AG08395 (cell line): ENCODE measurements at places on chromosomes 12 and 14.

DNA sequence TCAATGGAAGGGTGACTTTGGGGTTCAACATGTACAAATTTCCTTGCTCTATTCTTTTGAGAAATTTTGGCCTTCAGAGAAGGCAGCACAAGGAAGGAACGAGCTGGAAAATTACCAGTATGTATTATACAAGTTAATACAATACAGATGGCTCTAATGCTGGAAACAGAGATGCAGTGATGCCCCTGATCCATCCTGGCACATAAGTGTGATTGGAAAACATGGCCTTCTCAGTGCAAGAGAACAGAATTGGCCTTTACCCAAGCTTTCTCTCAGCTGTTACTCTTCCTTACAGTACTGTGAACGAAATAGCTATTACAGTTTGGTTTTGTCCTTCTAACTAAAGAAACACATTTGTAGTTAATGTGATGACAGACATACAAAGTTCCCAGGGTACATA, 102.5 kb upstream of the GPHB5 start:
- DNase-seq = no peak

GRCh38 chr12:27505761-27506160, 18.2 kb upstream of the PPFIBP1 start:
- DNase-seq = no peak

DNA sequence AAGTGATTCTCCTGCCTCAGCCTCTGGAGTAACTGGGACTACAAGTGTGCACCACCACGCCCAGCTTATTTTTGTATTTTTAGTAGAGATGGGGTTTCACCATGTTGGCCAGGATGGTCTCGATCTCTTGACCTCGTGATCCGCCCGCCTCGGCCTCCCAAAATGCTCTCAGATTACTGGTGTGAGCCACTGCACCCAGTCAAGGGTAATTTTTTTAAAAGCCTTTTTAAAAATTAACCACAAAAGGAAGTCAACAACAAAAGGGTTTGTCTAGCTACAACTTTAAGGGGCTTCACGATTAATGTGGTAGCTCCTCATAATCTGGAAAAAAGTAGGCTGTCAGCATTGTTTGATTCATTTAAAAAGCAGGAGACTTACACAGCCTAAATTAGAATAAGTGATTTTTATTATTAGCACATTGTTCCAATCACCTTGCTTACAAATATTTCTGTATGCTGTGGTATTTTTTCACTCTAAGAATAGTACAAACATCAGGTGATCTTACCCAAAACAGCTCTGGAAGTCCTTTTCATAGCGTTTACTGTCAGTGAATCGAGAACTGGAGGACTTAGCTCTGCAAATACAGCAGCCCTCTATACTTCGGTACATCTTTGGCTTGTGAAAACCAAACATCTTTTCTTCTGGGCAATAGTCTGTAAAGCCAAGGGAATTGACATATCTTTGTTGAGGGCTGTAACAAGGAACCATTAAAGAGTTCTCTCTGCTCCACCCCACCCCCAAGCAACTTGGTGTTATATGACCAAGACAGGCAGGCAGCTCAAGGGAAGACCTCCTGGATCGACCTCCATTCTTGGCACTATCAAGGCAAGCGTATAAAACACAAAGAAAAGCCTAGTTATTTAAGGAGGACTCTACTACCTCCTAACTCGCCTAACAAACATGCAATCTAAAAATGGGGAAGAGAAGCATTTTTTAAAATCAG, 28.1 kb downstream of the SINHCAF start:
- DNase-seq = no peak

DNA sequence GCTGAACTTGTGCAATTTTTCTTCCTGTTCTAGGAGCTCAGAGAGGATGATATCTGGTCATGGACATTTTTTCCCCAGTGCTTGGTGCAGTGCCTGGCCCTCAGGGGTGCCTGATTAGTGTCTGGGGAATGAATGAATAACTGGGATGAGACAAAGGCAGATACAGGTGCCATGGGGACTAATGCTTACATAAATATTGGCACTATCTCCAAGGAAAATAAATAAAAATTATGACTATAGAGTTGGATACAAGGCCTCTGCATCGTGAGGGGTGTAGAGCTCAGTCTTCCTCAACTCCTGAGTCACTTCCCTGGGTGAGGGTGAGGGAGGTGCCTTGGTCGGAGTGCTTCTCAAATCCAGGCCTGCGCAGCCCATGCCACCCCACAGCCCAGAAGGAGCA, 188.6 kb downstream of the KCNA5 start:
- no peak for DNase-seq

- no peak for DNase-seq
These were observed 53.1 kb downstream of the SYNE3 start for GRCh38 chr14:95463171-95463901.

DNA sequence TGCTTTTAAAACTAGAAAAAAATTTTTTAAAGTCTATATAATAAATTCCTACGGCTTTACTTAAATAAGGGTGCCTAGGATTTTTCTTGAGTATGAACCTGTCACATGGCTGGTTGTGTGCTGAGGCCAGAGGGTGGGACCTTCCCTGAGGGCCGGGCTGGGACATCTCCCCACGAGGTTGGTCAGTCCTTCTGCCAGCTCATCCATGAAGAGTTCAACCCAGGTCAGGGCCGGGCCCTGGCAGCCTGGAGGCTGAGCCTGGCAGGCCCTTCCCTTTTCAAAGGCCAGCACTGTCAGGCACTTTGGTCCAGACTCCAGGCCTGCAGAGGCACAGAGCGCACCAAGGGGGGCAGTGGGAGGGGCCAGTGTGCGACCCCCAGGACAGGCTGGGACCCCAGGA, 31.7 kb downstream of the TNFAIP2 start:
- peak; percentile 96 for DNase-seq

- DNase-seq = no peak
These were observed 224.1 kb downstream of the ASCL1 start for GRCh38 chr12:103181366-103182152.

GRCh38 chr14:99781091-99781490, 12.1 kb upstream of the EML1 start:
- no peak for DNase-seq

GRCh38 chr12:84058136-84058535, 854.5 kb downstream of the SLC6A15 start:
- DNase-seq = no peak

GRCh38 chr14:54443981-54444380, 2.8 kb upstream of the CNIH1 start:
- no peak for DNase-seq

DNA sequence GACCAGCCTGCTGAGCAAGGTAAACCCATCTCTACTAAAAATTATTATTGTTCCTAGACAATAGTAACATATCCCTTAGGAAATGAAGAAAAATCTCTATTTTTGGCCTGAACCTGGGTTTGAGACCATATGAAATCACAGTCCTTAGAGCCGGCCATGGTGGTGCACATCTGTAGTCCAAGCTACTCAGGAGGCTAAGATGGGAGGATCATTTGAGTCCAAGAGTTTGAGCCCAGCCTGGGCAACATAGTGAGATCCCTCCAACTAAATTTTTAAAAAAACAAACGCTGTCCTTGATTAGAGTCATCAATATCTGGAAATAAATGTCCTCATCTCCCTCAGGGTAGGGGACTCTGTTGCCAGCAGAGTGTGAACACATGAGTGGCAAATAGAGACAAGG, 34.6 kb downstream of the RPS29 start:
- no peak for DNase-seq

GRCh38 chr12:91990525-91990924, 155.1 kb downstream of the BTG1 start:
- DNase-seq = no peak

DNA sequence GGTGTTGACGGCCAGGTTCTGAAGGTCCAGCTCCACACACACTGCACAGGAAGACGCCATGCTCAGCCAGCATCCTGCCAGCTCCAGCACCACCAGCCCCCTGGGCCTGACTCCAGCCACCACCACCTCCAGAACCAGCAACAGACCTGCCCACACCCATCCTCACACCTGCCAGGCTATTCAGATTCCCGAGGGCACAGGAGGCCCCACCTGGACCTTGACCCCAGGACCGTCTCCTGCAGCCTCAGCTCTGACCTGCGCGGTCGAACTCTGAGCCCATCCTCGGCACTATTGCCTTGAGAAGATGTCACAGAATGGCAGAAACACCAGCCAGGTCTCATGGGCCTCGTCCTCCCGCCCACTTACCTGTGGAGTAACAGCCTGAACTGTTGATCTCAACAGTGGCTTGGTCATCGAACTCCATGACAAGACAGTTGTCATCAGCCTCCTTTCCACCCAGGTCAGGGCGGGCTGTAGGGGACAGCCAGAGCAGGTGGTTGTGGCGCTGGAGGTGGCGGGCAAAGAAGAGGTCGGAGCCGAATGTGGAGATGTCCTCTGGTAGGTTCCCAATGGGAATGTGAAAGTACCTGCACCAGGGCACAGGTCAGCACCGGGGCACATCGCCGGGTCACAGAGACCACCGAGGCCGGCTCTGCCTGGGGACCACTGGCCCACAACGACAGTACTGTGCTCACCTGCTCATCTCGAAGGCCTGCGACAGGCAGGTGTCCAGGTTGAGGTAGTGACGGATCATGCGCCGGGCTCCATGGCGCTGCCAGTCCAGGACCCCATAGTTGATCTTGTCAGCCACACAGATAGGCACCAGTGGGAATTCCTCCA, 23.5 kb downstream of the P2RX2 start:
- no peak for DNase-seq

- peak; percentile 52 for DNase-seq
These were observed 46.1 kb upstream of the PTPRO start for GRCh38 chr12:15276088-15276698.

DNA sequence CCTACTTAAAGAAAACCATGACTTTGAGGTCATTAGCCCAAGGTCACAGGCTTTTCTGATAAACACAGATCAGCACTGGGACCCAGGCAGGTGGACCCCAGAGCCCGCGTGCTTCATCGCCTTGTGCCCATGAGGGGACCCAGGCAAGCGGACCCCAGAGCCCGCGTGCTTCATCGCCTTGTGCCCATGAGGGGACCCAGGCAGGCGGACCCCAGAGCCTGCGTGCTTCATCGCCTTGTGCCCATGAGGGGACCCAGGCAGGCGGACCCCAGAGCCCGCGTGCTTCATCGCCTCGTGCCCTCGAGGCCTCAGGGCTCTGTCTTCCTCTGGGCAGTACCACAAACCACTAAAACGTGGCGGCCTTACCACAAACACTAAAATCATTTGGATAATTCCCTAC, 31.7 kb downstream of the STX2 start:
- DNase-seq = no peak

GRCh38 chr12:106919910-106920544, 35.7 kb upstream of the TMEM263 start:
- DNase-seq = peak; percentile 62

GRCh38 chr12:121814429-121815119, 10.8 kb downstream of the SETD1B start:
- DNase-seq = no peak

DNA sequence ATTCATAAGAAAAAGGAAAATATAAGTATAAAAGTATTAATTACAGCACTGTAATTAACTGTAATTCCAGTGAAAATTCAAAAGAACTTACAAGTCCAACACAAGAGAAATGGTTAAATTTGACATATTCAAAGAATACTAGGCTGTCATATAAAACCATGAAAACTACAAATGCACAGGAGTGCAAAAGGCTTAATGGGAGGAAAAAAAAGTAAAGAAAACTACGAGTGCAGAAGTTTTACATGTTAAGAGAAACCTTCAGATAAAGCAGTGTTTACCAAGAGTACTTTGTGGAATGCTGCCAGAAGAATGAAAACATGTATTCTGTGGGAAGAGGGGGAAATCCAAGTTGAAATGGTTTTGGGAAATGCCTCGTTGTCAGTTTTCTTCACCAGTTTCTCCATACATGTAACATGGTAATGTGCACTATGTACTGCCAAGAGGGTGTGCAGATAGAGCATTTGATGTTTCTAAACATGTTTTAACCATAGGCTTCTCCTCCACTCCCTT, 9.1 kb downstream of the HEATR5A start:
- DNase-seq = no peak

DNA sequence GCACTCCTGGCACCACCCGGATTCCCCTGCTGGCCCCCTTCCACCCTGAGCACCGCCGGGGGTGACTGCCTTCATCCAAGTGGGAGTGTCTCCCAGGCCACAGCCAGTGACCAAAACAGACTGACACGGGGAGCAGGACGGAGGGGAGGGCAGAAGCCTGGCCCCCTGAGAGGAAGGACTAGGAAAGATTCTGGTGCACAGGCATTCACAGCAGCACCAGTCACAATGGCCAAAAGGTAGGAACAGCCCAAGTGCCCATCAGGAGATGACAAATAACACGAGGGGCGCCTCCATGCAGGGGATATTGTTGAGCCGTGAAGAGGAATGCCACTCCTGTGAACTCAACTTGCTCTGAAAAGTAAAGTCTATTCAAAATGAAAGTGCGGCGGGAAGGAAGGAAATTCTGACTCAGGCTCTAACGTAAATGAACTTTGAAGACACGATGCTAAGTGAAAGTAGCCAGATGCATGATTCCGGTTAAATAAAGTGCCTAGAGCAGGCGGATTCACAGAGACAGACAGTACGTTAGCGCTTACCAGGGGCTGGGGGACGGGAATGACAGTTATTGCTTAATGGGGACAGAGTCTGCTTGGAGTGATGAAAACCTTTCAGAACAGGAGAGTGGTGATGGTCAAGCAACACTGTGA, 146.1 kb upstream of the NCOR2 start:
- no peak for DNase-seq

DNA sequence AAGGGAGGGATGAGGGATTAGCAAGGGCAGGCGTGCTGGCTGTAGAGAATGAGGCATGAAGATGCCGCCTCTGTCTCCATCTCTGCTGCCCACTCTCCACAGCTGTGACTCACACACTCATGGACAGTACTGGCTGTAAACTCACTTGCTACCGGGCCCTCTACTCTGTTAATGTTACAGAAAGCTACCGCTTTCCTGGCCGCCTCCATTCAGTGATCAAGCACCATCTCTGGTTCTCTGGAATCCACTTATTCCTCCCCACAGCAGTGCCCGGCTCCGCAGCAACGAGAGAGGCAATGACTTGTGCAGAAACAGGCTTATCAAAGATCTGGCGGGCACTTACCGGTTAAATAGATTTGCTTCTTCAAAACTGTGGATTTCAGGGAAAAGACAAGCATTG, 34.8 kb downstream of the AMN start:
- DNase-seq = peak; percentile 38

DNA sequence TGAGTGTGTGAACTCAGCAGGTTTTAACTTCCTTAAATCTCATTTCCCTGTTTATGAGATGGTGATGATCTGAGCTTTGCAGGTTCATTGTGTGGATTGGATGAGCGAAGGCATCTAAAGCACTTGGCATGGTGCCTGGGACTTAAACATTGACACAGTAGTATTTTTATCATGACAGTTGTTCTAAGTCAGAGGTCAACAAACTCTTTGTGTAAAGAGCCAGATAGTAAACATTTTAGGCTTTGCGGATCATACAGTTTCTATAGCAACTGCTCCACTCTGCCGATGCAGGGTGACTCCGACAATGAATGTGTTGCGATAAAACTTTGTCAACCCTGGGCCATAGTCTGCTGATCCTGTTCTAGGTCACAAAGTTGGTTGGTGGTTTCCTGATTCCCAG, 25.2 kb downstream of the SLC24A4 start:
- DNase-seq = no peak

- DNase-seq = no peak
These were observed 30.0 kb downstream of the DGLUCY start for GRCh38 chr14:91143862-91144261.
